ENCODE measurements at places on chromosomes 3 and 15.

DNA sequence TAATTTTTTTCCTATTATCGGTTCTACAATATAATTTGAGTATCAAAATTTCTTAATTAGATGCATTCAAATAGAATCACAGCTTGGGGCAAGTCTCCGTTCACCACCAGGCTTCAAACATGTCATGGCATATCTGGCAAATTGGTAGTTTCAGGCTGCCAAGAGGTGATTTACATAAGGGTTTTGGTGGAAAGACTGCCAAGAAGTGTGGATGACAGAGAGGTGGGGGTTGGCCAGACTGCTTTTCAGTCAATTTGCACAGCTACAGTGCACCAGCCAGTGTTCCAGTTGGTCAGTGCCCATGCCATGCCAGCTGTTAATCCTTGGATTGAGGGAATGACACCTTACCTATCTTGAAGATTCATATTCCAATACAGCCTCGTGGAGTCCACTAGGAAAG, 8.4 kb upstream of the GSK3B start:
- no peak for DNase-seq

DNA sequence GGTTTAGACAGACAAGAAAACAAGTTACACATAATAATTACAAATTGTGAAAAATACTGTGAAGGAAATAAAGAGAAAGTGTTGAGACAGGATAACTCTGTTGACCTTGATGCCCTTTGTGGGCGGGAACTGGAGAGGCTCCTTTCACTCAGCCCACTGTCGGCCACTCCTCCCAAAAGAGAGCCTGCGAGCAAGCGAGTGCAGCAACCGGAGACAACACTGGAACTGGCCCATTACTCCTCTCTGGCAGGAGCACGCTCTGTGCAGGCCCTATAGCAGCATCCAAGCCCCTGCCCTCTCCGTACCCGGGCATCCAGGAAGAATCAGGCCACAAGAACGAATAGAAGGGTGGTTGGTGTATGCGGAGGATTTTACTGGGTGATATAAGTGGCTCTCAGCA, 16.2 kb upstream of the DUT start:
- DNase-seq: no peak

- no peak for DNase-seq
Measured at GRCh38 chr15:55016225-55016624, 180.5 kb downstream of the RSL24D1 start.

DNA sequence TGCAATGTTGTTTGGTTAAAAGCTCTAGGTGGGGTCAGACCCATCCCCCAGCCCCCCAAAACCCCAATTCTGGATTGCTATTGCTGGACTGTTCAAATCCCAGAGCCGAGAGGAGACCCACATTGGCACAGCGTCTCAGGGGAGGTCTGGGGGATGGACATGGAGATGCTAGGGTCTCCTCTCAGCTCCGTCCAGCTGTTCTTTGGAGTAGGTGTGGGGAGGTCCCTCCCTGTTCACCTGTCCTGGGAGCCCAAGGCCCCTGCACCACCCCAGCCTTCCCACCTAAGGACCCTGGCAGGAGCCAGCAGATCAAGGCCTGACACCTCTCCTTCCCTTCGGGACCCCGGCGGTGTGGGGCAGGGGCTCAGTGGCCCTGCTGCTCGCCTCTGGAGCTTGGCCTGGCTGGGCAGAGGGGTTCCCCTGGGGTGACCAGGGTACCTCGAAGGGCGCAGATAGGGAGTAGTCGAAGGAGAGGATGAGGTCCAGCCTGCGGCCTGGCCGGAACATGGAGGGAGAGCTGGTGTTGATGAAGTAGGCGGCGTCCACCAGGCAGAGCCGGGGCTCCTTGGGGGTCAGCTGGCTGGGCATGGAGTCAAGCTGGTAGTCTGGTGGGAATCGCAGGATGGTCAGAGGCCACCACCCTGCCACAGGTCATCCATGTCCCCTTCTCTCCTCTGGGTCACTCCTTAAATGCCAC, 23.9 kb downstream of the PLA2G4D start:
- DNase-seq: no peak

DNA sequence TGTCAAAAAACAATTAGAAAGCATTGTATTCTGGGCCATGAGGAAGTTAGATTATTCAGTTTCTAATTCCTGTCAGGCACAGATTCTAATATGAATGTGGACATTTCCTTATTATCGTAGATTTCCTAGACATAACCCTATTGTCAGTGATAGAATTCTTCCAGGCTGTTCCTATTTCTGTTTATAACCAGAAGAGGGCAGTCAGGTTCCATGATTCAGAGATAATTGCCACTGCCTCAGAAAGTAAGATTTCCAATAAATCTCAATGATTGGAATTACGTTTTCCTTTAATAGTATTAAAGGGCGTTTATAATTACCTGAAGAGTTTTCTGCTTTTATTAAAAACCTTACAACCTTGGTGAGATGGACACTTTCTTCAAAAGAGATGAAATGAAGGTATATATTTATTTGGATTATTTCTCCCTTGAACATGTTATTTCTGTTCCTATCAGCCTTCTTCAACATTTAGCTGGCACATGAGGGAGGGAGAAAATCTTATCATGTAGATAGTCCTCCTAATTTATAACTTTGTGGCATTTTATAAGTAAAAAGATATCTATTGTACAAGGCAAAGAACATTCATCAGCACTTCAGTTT, 439.2 kb downstream of the MCTP2 start:
- no peak for DNase-seq

GRCh38 chr15:33304924-33305323, 5.8 kb upstream of the RYR3 start:
- no peak for DNase-seq

GRCh38 chr15:89101302-89102193, 13.3 kb downstream of the ABHD2 start:
- no peak for DNase-seq

DNA sequence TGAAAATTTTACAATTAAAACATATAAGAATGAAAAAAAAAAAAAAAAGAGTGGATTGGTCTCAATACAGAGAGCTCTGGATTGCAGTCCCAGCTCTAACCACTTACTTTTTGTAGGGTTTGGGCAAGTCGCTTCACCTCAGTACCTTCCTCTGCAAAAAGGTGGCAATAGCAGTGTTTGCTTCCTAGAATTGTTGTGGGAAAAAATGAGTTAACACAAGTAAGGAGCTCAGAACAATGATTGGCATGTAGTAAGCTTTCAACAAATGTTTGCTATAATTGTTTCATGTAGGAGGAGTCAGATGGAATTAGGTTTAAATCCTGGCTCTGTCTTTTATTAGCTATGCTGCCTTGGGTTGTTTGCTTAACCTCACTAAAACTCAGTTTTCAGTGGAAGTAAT, 425.2 kb upstream of the TBL1XR1 start:
- DNase-seq: no peak

GRCh38 chr3:105051111-105051510, 315.6 kb upstream of the ALCAM start:
- no peak for DNase-seq

DNA sequence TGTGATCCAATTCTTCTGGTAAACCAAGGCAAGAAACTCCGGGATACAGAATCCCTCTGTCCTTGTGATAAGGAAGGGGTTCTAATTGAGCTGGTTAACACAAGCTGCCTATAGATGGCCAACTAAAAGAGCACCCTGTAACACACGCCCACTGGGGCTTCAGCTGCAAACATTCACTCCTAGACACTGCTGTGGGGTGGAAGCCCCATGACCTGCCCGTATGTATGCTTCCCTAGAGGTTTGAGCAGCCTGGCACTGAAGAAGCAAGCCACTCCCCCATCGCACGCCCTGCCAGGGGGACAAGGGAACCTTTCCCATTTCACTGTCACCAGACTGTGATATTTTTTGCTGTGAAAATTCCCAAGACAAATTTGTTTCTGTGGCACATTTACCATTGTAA, 516.9 kb upstream of the GOLIM4 start:
- no peak for DNase-seq

GRCh38 chr3:126537116-126537729, 13.3 kb downstream of the CHST13 start:
- DNase-seq: no peak

DNA sequence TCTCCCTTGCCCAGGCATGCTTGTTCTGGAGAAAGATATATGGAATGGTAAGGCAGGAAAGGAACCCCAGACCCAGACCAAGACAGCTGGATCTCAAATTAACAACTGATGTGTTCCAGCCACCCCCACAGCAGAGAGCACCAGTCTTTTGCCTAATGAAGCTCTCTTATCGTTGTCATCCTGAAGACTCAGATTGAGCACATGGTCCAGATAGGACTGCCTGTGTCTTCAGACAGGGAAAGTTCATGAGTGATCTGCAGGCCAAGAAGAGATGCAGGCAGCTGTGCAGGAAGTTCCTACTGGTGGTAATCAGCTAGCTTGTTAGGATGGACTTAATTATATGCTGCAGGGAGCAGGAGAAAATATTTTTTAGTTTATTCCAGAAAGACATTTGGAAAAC, 53.3 kb downstream of the PPP2R3A start:
- no peak for DNase-seq

DNA sequence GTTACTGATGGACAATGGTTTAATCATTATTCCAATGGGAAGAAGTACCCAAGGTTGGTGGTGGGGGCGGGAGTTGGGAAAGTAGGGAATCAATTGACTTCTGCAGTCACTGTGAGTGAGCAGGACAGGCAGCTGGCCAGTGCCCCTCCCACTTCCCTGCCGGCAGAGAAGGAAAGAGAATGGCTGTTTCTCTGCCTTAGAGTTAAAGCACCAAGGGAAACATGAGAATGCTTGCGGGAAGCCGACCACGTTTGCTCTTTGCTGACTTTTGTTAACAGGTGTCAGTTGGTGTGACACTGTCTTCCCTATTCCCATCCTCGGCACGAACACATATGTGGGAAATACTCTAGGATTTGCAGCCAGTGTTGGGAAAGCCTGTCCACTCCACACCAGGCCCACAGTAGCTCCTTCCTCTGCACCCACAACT, 33.5 kb upstream of the MFSD1 start:
- DNase-seq: no peak

DNA sequence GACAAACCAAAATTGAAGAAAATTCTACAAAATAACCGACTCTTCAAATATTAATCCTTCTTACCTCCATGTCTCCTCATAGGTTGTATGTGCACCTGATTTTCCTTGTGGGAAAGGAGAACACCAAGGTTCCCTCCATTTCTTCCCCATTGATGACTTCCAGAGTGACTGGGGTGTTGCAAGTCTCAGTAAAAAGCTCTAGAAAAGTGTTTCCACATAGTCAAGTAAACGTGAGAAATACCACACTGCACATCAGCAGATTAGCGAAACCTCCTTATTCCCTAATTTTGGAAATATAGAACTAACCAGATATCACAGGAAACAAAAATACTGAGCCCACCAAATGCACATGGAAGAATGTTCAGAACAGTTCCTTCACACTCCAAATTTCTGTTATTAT, 4.9 kb upstream of the RPN1 start:
- DNase-seq: no peak

- DNase-seq: no peak
Measured at GRCh38 chr3:111911446-111911845, 52.4 kb downstream of the PHLDB2 start.

DNA sequence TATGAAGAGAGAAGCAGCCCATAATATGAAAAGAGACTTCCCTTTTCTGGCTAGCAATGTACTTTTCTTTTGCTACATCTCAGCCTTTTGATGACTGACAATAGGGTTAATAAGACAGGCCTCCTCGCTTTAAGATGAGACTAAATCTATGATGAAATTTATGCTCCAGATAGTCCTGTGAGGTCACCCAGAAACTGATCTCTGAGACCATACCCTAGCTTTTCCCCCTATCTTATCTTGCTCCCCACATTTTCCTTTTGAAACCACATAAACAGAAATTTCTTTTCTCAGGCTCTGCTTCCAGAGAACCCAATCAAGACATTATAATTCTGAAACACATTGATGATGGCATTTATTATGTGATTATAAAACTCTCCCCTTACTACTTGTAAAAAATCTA, 168.8 kb upstream of the CADM2 start:
- DNase-seq: no peak

DNA sequence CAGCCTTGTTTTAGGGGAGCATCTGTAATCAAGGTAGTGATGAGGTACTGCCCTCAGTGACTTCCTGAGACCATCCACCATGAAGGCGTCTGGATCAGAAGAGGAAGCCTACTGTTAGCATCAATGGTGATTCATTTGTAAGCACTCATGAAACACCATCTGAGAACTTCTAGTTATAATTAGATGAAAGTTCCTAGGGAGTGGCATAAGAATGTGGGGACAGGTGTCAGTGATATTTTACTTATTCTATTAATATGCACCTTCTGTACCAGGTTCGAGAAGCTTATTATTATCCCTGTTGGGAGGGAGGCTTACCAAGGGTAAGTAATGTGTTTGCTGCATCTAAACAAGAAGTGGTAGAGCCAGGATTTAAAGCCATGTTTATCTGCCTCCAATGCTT, 295.8 kb upstream of the TBL1XR1 start:
- DNase-seq: no peak

DNA sequence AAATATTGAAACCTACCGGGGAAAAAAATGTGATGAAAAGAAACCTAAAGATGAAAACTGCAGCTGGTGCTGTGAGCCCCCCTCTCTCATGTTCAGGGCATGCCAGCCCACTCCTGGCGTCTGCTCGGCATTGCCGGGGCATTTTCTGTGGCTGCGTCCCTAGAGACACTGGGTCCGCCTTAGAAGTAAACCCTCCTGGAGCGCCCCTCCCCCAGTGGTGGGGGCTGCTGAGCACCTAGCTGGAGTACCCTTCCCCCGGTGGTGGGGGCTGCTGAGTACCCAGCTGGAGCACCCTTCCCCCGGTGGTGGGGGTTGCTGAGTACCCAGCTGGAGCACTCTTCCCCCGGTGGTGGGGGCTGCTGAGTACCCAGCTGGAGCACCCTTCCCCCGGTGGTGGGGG, 24.5 kb upstream of the GABRA5 start:
- DNase-seq: no peak

- DNase-seq: no peak
Measured at GRCh38 chr15:93043621-93044300, 45.2 kb downstream of the RGMA start.

DNA sequence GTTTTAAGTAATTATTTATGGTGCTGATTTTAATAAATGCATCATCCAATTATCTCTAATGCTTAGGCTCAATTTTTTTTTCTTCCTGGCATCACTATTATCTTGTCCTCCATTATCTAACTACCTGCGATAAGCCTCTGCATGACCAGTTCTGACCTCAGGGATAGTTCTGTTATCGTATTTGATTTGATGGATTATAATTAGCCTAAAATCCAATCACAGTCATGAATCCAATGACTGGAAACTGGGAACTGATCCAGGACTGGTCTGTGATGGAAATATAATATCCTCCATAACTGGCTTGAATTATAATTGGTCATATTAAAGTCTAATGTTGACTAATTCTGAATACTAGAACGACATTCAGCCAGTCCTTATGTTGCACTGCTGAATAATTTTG, 1.1 kb downstream of the MYH15 start:
- no peak for DNase-seq

Measured in stimulated activated naive CD8-positive, alpha-beta T cell treated with anti-CD3 and anti-CD28 coated beads, Interleukin-15, amount 100 ng/mL, for 72 hours (primary cell).